ENCODE measurements at places on chromosomes 2 and 18.

- DNase-seq = peak; percentile 78
Measured at GRCh38 chr2:152432206-152432653, 97.3 kb downstream of the FMNL2 start.

- no peak for DNase-seq
Measured at GRCh38 chr2:200367155-200367554, 60.7 kb downstream of the SPATS2L start.

DNA sequence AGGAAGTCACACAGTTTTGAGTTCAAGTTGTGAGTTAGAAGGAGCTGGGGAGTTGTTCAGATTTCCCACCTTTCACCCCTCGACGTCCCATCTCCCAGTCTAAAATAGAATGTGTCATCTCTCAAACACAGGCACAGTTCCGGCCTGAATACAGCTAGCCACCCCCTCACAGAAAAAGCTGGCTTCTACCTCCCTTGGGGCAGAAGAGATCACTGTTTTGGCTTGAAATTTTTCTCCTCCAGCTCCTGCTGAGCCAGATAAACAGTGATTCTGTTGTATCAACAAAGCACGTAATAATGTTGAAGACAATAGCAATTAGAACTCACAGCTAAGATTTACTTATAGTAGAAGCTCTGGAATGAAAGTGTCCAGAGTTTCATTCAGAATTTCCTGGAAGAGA lies 74.7 kb downstream of the KIAA2012 start:
- no peak for DNase-seq

- DNase-seq = peak; percentile 40
Measured at GRCh38 chr2:238162846-238163441, 4.2 kb downstream of the ERFE start.

DNA sequence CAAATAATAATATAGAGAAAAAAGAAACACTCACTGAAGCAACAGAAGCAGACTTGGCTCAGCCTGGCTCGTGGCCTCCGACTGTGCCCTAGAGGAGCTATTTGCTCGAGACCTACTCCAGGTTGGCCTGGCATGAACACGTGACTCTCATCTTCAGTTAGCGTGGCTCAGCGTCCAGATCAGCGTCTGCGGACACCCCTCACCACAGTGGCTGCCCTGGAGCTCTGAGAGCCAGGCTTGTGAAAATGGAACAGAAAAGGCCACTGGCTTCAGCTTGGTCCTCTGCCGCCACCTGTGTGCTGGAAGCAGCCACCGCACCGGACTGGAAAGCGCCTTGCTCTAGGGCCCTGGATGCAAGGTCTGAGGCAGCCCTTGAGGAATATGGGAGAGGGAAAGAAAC lies 1184.0 kb upstream of the GYPC start:
- DNase-seq = peak; percentile 12

DNA sequence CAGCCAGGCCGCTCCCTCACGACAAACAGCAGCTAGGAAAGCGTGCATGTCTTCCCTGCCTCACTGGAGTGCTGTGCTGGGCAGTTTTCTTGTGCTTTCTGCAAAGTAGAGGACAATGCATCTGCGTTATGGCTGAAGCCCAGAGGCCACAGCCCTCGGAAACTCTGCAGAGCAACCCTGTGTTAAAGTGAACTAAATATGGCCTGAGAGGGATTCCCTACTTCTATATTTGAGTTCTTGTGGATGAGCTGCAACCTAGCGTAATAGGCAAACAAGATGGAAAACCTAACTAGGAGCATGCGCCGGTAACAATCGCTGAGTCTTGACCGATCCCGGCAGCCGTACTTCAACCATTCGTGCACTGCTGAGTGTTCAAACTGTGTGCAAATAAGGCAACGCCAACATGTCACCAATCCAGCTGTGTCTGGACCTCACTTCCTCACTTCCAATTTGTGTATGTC lies 471.9 kb upstream of the HS6ST1 start:
- no peak for DNase-seq

DNA sequence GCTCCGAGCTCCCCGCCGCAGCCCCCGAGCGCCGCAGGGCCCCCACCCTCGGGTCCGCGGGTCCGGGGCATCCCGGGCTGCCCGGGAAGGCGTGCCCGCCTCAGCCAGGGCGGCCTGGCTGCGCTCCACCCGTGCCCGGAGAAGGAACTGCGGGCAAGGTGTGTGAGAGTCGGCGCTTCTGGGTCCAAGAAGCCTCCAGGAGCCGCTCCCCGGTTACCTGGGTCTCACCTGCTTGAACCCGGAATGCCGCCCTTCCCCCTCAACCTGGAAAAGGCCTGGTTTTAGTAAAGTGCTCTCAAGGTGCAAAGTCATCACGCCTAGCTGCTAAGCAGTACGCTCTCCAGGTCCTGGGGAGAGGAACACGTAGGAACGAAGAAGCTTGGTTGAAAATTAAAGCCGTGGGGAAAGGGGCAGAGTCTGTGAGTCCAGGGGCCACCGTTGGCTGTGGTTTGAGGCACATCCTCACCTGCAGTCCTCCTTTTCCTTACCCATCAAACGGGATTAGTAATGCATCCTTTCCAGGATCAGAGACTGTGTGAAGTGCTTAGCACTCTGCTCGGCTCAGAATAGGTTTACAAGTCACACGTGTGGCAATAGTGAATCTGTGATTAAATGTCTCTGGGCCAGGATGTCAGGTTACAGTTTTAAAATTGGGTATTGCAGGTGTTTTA lies 1.2 kb downstream of the ASAP2 start:
- DNase-seq = no peak

- no peak for DNase-seq
Measured at GRCh38 chr2:223526106-223526505, 76.1 kb downstream of the SCG2 start.

DNA sequence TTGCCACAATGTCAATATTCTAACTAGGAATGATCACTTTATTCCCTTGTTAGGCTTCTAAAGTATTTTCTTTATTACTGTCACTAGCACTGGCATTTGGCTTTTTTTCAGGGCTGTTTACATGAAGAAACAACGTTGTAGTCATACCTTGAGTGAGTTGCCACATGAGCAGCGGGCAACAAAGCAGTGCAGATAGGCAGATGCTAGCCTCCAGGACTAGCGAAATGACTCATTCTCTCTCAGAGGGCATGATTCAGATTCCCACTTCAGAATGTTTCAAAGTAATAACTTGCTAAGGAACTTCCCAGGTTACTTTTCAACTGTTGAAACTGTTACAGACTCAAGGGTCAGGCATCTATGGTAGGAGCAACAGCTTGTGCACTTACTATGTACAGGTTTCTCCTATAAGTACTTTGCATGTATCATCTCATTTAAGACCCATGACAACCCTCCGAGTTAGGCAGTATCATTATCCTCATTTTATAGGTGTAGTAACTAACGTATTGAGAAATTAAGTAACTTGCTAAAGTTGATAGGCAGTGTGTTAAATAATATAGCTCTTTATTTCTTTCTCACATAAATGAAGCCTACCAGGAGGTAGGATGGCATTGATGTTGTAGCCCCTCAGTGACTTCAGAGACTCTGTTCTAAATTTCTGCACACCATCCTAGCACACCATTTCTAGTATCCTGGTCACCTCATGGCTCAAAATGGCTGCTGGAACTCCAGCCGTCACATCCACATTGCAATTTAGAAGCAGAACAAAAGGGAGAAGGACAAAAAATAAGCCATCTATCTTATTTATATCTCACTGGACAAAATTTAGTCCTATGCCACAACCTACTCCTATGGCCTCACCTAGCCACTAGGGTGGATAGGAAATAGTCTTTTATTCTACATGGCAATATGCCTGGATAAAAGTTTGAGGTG lies 83.3 kb downstream of the ICOS start:
- DNase-seq = no peak

- DNase-seq = peak; percentile 57
Measured at GRCh38 chr2:118148809-118149208, 60.5 kb downstream of the INSIG2 start.

DNA sequence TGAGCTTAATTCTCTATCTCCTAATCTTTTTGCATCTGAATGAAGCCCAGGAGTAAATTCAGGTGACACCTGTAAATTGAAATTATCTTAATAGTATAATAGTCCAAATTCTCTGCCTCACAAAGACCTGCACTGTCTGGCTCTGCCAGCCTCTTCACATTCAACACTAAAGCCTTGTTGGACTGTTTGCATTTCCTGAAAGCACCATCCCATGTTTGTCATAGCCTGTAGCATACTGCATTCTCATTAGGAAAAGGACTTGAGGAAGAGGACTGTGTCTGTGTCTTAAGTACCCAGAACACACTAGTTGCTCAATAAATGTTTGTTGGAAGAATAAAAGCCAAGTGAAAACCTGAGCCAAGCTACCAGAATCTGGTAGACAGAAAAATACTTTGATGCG lies 42.9 kb upstream of the GRHL1 start:
- no peak for DNase-seq

DNA sequence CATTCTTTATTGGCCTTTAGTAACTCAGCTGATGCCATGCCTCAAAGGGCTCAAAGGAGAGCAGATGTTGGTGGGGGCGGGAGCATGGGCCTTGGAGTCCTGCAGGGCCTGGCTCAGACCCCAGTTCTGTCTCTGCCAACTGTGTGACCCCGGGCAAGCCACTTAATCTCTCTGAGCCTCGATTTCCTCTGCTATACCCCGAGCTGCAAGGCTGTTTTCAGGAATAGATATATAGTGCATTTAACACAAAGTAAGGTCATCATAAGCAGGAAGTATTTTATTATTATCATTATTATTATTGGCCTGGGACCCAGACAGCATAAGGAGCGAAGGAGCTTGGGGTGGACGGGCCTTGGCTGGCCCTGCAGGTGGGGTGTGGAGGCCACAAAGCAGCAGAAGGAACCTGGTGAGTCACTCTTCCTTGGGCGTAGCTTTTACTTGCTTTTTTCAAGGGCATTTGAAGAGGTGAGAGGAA lies 162.7 kb downstream of the INHBB start:
- DNase-seq = no peak

DNA sequence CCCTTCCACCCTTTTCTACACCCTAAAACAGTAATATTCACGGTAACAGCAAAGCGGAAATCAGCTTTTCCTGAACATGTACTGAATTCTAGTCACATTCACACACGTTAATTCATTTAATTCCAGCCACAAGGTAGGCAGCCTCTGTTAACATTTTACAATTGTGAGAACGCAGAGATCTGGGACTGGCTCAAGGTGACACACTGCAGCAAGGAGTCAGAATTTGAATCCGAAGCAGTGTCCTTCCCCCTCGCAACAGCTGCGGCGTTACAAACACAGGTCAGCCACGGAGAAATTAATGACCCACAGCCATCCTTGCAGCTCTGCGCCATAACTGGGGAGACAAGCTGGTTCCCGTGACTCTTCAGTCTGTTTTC lies 818 bp upstream of the SLC20A1 start:
- DNase-seq = no peak

DNA sequence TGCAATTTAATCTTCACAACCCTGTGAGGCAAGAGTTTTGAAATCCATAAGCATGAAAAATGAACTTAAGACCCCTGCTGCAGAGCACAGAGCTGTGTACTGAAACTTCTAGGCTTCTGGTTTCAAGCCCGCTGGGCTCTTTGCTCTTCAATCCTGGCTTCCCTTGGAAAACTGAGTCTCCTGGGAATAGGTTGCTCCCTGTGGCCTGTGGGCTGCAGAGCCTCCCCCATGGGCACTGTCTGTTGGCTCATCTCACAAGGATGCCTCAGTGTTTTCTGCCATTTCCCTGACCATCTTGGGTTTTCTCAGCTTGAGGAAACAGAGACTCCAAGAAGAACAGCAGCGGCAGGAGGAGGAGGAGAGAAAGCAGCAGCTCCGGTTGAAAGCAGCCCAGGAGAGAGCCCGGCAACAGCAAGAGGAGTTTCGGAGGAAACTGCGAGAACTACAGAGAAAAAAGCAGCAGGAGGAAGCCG lies 44.5 kb downstream of the SUMO1 start:
- DNase-seq = peak; percentile 24

- DNase-seq = peak; percentile 83
Measured at GRCh38 chr18:35355140-35355618, 11.0 kb upstream of the ZNF24 start.

DNA sequence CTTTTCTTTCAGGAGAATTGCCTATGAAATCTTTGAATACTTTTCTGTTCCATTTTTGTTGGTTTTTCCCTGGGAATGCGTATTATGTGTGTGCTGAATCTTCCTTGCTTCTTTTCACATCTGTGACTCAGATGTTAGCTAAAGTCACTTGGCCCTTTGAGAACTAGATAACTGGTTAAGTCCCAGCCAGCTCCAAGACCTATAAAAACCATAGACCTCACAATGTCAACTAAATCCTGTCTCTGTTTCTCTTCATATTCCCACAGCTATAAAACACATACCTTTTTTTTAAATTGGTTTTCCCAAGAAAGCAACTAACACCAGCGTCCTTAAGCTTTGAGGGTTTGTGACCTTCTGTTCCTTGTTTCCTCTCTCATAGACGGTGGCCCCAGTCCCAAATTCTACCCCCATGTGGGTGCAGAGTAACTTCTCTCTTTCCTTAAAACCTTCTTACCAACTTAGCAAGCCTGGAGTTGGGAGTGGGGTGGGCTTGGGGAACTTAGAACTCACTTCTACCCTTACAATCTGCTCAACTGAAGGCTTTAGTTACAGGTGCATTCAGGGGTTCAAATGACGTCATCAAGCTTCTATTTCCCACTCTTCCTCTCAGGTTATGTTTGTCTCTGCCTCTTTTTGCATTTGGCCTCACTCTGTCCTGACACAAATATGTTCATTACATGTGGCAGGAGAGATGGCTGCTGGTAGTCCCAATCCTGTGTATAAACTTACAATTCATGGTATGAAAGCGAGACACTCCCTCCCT lies 58.1 kb upstream of the TGIF1 start:
- no peak for DNase-seq

DNA sequence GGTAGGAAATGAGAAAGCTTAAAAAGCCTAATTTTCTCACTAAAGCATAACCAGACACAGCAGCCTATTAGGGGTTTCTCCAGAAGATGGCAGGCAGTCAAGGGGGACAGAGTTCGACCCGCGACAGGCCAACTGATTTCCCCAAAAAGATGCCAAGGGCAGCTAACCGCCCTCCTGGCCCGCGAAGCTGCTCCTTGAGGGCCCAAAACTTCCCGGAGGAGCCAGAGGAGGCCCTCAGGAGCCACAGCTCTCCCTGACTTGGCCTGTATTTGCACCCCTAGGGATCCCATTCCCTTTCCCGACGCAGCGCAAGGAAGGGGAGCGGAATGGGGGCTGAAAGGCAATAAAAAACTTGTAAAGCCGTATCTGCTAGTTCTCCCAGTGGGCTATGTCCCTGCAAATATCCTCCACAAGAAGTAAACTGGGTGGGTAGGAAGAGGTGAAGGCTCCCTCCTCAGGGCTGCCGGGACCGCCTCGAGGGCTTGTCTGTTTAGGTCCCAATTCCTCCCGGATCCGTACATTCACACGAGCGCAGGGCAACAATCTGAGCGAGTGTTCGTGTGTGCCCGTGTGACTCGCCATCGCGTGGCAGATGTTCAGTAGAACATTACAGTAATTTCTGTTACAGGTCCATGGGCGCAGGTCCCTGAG lies 756 bp upstream of the NAGK start:
- DNase-seq = peak; percentile 17

Measured in fibroblast of upper back skin (primary cell).